ENCODE measurements at places on chromosomes 5 and 9.

DNA sequence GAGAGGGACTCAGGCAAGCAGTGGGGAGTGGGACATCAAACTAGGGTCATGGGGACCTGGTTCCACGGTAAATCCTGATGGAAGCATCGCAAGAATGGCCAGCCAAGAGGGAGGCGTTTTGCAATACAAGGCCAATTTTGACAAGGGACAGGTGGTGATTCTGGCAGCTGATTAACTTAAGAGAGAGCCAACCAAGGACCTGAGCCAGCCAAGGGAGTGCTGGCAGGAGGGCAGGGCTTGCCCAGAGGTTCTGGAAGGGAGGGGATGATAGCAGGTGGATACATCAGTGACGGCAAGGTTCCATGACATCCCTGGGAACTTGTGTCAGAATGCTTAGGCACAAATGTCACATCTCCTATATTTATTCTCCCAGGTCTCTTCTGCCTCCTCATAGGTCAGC, 32.8 kb upstream of the PUM3 start:
- no peak for DNase-seq

DNA sequence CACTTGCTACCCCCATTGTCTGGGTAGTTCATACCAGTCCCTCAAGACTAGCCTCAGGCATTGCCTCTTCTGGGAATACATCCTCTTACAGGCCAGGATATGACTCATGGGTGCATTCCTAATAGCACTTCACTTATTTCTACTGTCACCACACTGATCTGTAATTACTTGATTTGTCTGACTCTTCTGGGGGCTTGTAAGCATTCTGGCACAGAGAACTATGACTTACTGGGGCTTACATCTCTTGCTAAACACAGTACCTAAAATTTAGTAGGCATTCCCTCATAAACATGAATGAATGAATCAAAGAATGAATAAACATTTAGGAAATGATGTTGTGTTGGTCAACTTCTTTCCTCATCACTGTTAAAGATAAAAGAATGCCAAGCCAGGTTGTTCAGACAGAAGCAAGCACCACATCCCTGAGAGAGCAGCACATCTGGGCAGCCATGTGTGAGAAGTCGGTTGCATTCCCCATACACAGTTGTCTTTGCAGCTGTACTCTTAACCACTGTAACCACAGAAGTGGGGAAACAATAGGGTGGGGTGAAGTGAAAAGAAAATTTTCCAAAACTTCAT, 27.6 kb downstream of the IL7R start:
- DNase-seq, result no peak

- DNase-seq, result no peak
Measured at GRCh38 chr5:59356813-59357380, 536.6 kb downstream of the PDE4D start.

- DNase-seq, result no peak
Measured at GRCh38 chr9:38316166-38316780, 76.2 kb upstream of the ALDH1B1 start.

GRCh38 chr5:154278186-154278585, 87.7 kb downstream of the GALNT10 start:
- no peak for DNase-seq

DNA sequence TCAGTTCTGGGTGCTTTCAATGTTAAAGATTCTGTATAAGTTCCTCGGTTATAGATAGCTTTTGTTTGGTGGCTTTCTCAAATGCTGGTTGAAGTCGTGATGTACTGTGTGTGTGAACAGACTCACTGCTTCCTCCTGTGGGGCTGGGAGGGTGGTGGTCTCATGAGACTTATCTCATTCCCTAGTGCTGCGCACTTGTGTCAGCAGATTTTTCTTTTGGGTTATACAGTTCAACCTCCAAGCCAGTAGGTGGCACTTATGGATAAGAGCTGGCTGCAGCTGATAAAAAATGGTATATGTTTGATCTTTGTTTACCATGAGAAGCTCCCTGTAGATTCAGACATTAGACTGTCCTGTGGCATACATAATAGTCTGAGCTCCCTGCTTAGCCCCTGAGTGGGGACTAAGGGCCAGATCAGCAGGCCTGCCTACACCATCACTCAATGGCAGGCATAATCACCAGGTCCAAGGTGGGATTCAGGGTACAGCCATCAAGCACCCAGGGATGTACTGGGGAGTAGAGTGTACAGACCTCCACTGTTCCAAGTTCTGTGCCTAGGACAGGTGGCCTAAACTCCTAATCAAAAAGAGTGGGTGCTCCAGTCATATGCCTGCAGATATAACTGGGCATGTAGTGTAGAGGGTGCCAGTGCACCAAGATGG, 174.2 kb downstream of the OXCT1 start:
- DNase-seq, result no peak

DNA sequence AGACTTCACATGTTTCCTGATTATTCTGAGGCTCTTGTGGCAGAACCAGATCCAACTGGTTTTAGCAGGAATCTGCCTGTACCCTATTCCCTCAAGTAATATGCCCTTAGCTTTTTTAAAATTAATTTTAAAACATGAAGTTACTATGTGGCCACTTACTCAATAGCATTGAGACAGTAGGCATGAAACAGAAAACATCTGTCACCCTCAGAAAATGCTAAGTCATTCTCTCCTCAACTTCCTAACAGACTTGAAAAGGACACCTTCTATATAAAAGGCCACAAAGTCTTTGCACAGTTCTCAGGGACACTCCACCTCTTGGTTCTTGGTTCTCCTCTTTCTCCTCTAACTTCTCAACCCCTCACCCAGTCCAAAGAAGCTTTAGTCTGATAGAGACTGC, 277.8 kb downstream of the RAB3C start:
- DNase-seq, result no peak

- DNase-seq, result no peak
Measured at GRCh38 chr9:111366978-111367377, 37.0 kb upstream of the OR2K2 start.

GRCh38 chr9:37715991-37716505, 37.6 kb upstream of the TRMT10B start:
- DNase-seq, result no peak

GRCh38 chr5:82635561-82636288, 357.6 kb upstream of the RPS23 start:
- no peak for DNase-seq

DNA sequence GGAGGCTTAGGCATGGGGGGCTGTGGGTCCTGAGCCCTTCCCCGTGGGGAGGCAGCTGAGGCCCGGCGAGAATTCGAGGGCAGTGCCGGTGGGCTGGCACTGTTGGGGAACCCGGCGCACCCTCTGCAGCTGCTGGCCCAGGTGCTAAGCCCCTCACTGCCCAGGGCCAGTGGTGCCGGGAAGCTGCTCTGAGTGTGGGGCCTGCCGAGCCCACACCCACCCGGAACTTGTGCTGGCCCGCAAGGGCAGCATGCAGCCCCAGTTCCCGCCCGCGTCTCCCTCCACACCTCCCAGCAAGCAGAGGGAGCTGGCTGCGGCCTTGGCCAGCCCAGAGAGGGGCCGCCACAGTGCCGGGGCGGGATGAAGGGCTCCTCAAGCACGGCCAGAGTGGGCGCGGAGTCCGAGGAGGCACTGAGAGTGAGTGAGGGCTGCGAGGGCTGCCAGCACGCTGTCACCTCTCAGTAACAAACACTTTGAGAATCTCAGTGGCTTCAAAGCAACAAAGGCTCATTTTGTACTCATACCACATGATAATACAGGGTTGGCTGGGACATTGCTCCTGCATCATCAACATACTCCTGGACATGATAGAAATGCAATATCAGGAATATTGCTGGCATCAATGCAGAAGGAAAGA, 265.7 kb upstream of the ANKRD55 start:
- DNase-seq, result no peak

- DNase-seq, result no peak
Measured at GRCh38 chr9:93320591-93321219, 130.8 kb upstream of the FAM120A start.

DNA sequence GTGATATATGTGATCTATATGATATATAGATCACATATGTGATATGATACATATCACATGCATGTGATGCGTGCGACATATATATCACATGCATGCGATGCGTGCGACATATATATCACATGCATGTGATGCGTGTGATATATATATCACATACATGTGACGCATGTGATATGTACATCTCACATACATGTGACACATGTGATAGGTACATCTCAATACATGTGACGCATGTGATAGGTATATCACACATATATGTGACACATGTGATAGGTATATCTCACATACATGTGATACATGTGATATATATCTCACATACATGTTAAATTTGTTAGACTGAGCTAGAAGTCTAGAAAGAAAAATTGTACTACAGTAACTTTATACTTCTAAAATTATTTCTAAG, 1095.9 kb downstream of the EFNA5 start:
- no peak for DNase-seq

GRCh38 chr5:125326150-125326510, 579.7 kb upstream of the ZNF608 start:
- no peak for DNase-seq

DNA sequence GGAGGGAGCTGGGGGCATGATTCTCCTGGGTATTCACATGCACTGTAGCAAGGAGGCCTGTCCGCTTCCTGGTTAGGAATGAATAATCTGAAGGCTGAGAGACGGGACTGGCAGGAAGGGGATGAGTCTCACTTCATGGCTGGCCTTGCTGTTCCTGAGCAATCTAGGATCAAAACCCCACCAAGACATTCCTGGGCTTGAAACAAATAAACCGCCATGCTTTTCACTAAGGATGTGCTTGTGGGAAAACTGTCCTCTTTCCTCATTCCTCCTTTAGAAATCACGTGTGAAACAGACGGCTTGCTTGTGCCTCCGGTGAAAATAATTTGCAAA, 132.8 kb downstream of the MACROH2A1 start:
- no peak for DNase-seq

DNA sequence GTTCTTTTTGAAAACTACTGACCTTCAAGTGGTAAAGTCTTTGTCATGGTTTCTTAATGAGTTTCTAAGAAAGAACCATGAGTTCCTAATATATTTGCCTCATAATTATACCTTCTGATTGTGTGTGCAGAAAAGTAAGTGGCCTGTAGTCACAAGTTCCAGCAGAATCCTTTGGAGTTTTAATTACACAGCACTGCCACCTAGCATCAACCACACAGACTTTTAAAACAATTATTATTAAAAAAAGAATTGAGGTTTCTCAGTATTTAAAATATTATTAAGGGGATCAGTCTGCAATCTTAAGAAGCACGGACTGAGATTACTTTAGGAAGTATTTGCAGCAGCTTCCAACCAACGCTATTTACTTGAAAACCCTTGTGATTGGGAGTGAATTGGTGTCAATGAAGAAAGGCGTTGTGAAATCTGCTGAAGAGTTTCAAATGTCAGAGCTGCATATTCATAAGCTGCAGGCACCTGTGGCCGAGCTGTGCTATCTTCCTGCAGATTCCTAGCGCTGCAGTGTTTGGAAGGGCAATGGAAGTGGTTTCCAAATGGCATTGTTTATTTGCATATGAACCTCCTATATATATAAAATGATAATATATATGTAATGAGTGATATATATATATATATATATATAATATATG, 1074.2 kb upstream of the WWC1 start:
- DNase-seq, result no peak

GRCh38 chr5:37834542-37835379, 5.1 kb downstream of the GDNF start:
- DNase-seq, result no peak

DNA sequence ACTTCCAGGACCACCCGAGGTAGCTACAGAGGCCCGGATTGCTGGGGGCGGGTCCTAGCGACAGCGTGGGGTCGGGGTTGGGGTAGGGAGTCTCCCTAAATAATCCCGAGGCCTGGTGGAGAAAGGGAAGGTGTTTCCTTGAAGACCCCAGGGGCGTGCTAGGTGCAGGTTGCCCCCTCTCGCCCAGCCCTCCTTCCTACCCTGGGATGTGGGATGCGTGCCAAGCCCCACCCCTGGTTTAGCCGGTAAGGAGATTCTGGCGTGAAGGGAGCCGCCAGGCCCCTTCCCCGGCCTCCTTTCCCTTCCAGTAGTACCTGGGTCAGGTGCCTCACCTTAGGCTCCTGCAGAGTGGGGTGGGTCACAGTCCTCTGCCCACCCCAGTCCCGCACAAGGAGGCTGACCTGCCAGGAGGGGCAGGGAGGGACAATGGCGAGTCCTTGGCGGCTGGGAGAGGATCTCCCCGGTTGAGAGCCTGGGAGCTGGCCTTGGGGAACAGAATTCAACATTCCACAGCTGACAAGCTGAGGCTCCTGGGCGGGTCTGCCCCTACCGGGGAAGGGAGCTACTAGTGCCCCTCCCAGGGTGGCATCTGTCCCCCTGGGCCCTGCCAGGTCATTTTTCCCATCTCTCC, 674 bp downstream of the TSPAN17 start:
- no peak for DNase-seq

DNA sequence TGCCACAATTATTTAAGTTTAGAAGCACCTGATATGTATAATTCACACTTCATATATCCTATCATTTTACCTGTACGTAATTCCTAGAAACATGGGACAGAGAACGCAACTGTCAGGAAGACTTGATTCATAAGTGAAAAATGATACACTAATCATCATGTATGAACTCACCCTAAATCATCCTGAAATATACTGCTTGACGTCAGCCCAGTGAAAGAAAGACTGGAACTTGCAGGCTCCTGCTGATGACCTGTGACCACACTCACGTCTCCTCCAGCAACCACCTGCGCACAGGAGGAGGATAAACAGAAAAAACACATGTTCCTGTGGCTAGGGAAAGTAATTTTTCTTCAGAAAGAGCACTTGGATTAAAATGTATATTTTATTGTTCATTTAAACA, 169.7 kb downstream of the MPDZ start:
- DNase-seq, result no peak

GRCh38 chr5:5969942-5970483, 408.3 kb downstream of the MED10 start:
- no peak for DNase-seq
